ENCODE measurements at places on chromosomes 12 and 14.
A peak's percentile ranks its signal among the peaks of the same experiment; 100 is the strongest.

- H3K36me3 ChIP-seq, result no peaks in the 10 kb centered on the region
- peak; percentile 60 for DNase-seq
- H3K4me3 ChIP-seq, result no peak overlapping the region
- H3K27ac ChIP-seq, result no peak overlapping the region
These were observed 122.0 kb upstream of the DHRS4 start for GRCh38 chr14:23831596-23831995.

- H3K27me3 ChIP-seq, result no peaks in the 10 kb centered on the region
- H3K4me1 ChIP-seq, result peaks cover 24% of the 10 kb centered on the region
- DNase-seq, result no peak
- H3K27ac ChIP-seq, result no peak overlapping the region
- H3K4me3 ChIP-seq, result no peak overlapping the region
These were observed 18.9 kb upstream of the GPR132 start for GRCh38 chr14:105083926-105084685.

- H3K27me3 ChIP-seq, result no peaks in the 10 kb centered on the region
- no peak for DNase-seq
- H3K4me3 ChIP-seq, result no peak overlapping the region
- H3K4me1 ChIP-seq, result peaks cover 86% of the 10 kb centered on the region
- peak overlapping the region; percentile 82 for H3K27ac ChIP-seq
- no peaks in the 10 kb centered on the region for H3K36me3 ChIP-seq
These were observed 47.8 kb upstream of the EML1 start for GRCh38 chr14:99745307-99745951.

DNA sequence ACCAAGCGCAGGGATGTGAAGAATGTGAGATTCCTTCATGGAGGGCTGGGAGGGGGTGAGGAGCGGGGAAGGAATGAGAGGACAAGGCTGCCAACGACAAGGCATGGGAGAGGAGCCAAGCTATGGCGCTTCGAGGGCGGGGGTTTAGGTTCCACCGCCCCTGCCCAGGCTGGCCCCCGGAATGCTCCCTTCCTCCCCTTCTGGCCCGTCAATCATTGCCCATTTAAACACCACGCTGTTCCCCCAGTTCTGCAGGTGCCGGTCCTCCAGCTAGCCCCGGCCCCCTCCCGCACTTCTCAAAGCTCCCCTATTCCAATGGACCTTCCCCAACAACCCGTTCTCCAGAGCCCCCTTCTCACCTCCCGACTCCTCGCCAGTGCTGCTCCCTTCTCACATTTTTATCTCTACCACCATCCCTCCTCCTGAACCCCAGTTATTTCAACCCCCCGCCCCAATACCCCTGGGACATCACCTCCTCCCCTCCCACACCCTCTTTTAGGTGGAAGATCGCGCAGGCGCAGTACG, 428 bp downstream of the RNF41 start:
- H3K27me3 ChIP-seq, result no peaks in the 10 kb centered on the region
- peak overlapping the region; percentile 96 for H3K27ac ChIP-seq
- peak overlapping the region; percentile 87 for H3K4me3 ChIP-seq
- no peak for DNase-seq
- peaks cover 8% of the 10 kb centered on the region for H3K36me3 ChIP-seq

- DNase-seq, result no peak
- peaks cover 22% of the 10 kb centered on the region for H3K4me1 ChIP-seq
- H3K36me3 ChIP-seq, result peaks cover 49% of the 10 kb centered on the region
These were observed 2.5 kb upstream of the ZCCHC8 start for GRCh38 chr12:122503147-122503751.

GRCh38 chr12:67764946-67765619, 116.5 kb downstream of the DYRK2 start:
- H3K27me3 ChIP-seq, result no peaks in the 10 kb centered on the region
- no peak for DNase-seq
- no peaks in the 10 kb centered on the region for H3K36me3 ChIP-seq
- H3K27ac ChIP-seq, result no peak overlapping the region

DNA sequence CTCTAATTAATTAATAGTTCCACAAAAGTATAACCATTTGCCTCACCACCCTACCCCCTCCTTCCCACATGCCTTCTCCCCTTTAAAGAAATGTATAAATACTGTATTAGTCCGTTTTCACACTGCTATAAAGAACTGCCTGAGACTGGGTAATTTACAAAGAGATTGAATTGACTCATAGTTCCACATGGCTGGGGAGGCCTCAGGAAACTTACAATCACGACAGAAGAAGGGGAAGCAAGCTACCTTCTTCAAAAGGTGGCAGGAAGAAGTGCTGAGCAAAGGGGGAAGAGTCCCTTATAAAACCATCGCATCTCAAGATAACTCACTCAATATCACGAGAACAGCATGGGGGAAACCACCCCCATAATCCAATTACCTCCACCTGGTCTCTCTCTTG, 8.2 kb upstream of the RESF1 start:
- H3K4me3 ChIP-seq, result no peak overlapping the region
- H3K27ac ChIP-seq, result no peak overlapping the region
- DNase-seq, result no peak
- H3K36me3 ChIP-seq, result no peaks in the 10 kb centered on the region
- H3K27me3 ChIP-seq, result no peaks in the 10 kb centered on the region

DNA sequence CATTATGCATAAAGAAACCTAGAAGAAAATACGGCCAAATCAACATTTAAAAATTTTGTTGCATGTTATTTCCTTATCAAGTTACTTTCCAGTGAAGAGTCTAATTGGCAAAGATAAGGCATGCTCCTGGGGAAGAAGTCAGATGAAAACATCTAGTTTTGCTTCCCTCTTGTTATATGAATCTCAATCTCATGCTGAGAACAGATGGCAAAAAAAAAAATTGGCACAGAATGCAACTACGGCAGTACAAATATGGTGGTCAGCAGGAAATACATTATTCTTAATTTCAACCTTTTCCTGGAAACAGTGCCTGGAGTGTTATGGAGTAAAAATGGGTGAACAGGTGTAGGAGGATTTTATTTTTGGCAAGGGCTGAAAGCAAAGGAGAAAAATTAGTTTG, 32.8 kb downstream of the HECTD4 start:
- H3K36me3 ChIP-seq, result no peaks in the 10 kb centered on the region
- no peak for DNase-seq
- H3K4me1 ChIP-seq, result peaks cover 55% of the 10 kb centered on the region
- no peak overlapping the region for H3K27ac ChIP-seq
- H3K4me3 ChIP-seq, result no peak overlapping the region
- no peaks in the 10 kb centered on the region for H3K27me3 ChIP-seq

GRCh38 chr14:65169351-65169750, 67.0 kb upstream of the MAX start:
- H3K27me3 ChIP-seq, result peaks cover 19% of the 10 kb centered on the region
- no peak overlapping the region for H3K4me3 ChIP-seq
- peaks cover 10% of the 10 kb centered on the region for H3K4me1 ChIP-seq

All from esophagus muscularis mucosa (tissue), 4 donors.